ENCODE measurements at places on chromosomes 6 and 20.
A peak's percentile ranks its signal among the peaks of the same experiment; 100 is the strongest.

DNA sequence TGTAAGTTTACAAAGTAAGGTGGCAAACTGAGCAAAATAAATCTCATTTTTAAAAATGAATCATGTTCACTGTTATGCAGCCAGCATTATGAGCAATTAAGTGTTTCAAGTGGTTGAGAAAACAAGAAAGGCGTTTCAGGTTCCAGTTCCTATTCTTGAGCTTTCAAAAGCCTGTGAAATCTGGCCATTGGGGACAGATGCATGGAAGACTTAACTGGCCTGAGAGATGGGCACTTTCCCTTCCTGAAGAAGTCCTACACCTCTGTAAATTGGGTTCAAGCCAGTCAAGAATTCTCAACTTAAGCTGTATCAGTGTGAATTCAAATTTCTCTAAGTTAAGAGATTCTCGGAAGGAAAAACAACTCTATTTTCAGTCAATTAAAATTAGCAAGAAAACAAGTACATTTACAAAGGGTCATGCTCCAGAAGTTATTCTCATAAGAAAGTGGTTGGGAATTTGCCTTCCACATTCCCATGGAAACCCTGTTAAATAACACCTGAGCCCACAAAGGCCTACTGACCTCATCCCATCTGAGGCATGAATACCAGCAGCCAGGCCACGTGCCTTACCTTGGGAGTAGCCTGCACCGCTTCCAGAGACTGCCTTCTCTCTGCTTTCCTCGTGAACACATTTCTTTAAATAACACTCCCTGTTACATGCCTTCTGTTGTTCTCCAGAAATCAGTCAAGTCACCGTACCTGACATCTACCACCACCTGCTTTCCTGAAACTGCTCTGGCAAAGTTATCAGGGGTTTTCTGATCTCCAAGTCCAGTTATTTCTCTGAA, 19.4 kb downstream of the MAP3K5 start:
- no peak for DNase-seq

GRCh38 chr20:13995841-13996240, 525 bp downstream of the MACROD2 start:
- DNase-seq: no peak

GRCh38 chr6:35202066-35202546, 11.7 kb upstream of the SCUBE3 start:
- no peak for DNase-seq

DNA sequence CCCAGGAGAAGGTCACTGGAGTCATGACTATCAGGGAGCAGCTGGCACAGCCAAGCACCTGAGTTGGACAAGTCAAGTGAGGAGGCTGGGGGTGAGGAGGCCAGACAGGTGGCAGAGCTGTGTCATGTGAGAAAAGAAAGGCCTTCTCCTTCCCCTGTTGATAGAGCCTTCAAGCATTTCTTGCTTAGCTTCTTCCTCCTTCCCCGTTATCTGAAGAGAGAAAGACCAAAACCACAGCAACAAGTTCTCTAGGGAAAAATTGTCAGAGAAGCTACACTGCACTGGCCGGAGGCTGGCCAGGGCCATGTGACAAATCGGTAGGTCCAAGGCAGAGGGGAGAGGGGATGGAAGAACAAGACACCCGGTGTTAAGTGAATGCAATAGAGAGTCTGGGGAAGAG, 202.1 kb upstream of the PRDM1 start:
- no peak for DNase-seq

DNA sequence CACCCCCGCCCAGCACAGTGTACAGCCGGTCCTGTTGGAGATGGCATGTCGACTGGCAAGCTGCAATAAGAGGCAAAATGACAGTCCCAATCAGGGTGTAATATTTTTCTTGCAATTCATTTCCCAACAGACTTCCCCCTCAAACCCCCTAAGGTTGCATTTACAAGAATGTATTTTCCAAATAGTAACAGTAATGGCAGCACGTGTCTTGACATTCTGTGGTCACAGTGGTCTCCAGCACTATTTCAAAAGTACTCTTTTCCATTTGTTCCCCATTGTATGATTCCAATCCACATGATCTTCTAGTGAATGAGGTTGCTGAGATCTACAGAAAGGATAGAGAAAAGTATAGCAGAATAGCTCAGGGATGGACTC, 97.8 kb upstream of the CARMIL1 start:
- no peak for DNase-seq

GRCh38 chr20:15163632-15164031, 826.2 kb upstream of the FLRT3 start:
- DNase-seq: no peak

- DNase-seq: no peak
These were observed 479 bp downstream of the SLC39A7 start for GRCh38 chr6:33201147-33201545.

DNA sequence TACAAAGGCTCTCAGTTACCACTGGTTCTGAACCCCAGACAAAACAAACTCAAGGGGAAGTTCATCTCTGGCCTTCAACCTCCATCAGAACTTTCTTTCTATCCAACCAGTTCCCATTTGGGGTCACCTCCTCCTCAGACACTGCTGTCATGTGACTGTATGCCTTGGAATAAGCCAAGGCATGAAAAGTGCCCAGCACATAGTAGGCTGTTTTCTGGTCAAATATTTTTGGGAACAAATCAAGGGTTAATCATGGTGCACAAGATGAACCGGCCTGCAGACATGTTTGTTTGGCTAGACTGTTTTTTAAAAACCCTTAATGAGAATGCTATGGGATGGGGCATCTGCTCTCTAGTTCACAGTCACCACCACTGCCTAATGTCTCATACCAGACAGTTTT, 48.9 kb upstream of the MRPS10 start:
- no peak for DNase-seq

DNA sequence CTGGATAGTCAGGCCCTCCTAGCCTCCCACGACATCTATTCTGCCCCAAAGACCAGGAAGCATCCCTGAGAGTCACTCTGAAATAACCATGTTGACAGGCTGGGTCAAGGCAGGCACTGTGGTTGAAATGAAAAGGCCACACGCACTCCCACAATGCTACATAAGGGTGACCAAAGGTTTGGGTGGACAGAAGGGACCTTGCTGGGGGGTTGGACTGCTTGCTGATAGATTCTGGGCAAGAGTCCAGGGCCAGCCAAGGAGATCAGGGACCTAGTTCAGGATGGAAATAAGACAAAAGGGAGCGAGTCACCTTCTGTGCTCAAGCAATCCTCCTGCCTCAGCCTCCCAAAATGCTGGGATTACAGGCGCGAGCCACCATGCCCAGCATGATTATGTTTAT, 32.5 kb upstream of the DSN1 start:
- DNase-seq: no peak

DNA sequence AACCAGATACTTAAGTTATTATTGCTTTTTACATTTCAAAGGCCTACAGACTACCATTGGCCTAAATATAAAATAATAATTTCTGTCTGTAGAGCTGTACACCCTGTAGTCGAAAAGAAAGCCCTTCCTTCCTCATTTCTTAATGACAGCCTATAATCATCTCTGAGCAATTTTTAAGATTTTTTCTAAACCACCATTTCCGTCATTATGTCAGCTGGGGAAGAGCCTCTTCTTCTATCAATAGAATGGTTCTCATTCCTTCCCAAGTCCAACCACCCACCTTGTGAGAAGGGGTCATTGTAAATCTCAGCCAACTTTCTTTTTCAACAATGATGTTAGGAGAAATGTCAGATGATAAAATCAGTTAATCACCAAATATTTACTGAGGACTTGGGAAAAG, 91.8 kb downstream of the PLEKHG1 start:
- no peak for DNase-seq

DNA sequence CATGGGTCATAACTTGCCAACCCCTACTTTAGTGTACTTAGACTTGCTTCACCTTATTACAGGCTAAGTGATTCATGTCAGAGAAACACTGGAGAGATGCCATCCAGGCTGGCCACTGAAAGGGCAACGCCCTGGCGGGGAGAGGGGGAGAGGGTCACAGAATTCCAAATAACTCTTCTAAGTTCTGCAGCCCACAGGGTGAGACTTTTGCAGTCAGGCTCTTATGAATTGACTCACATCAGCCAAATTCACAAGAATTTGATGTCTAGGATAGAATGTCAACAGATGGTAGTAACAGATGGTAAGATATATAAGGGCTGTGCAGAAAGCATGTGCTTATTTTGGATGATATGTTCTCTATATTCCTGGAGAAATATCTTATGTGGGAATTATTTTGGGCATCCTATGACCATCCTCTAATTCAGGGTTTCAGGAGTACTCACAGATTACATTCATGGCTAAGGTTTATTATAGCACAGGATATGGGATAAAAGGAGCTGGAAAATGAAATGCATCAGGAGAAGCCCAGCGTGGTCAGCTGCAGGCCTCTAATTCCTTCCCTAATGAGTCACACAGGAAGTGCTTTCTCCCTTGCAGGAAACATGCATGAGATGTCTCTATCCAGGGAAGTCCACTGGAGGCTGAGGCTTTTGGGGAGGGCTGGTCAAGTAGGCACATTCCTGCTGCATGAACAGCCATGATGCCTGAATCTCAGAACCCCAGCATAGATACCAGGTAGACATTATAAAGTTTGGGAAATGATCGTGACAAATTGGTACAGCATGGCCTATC, 58.7 kb upstream of the RIN2 start:
- no peak for DNase-seq

DNA sequence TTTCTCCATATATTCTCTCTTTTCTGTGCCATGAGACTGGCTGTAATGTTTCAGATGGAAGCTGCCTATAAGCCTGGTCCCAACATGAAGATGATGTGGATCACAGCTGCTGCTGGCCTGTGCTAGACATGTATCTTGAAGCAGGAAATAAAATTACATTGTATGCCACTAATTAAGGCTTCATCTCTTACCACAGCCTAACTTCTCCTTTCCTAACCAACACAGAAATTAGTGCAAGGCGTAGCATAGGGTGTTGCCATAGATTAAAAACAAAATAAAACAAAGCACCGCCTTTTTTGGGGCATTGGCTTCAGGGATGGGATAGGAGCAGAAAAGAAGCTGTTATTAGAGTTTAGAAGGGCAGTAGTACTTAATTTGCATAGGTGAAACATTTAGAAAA, 4.7 kb upstream of the SLC17A4 start:
- no peak for DNase-seq

DNA sequence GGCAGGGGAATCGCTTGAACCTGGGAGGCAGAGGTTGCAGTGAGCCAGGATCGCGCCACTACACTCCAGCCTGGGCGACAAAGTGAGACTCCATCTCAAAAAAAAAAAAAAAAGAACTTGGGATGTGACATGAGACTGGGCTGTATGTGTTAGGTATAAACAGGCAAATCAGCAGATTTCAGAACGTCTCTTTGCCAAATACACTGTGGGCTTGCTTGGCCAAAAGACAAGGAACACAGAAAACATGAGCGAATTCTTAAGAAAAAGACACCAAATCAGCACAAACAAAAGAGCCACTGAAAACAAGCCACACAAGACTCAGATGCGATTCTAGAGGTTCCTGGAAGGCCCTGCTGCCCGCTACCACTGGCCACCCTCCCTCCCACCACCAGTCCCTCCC, 12.5 kb downstream of the ETV7 start:
- no peak for DNase-seq

GRCh38 chr20:25750765-25751696, 54.4 kb upstream of the ZNF337 start:
- DNase-seq: peak; percentile 17

- DNase-seq: no peak
These were observed 33.5 kb downstream of the CFAP61 start for GRCh38 chr20:20085812-20086211.

- DNase-seq: no peak
These were observed 158.7 kb downstream of the TFAP2A start for GRCh38 chr6:10256113-10256690.

DNA sequence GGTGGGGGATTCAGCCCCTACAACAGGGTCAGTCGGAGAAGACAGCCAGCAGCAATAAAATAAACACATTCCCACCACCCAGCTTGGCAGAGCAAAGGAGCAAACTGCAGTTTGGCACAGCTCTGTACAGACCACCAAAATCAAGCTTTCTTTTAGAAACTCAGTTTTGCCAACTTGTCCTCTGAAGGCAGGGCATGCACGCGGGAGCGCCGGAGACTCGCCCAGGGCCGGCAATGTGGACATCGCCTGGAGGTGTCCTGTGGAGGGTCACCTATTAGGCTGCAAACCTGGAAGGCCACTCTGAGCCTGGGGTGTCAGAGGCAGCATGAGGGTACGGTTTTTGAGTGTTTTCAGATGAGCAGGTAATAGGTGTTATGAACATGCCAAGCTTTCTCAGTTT, 34.7 kb downstream of the TMEM242 start:
- DNase-seq: no peak

DNA sequence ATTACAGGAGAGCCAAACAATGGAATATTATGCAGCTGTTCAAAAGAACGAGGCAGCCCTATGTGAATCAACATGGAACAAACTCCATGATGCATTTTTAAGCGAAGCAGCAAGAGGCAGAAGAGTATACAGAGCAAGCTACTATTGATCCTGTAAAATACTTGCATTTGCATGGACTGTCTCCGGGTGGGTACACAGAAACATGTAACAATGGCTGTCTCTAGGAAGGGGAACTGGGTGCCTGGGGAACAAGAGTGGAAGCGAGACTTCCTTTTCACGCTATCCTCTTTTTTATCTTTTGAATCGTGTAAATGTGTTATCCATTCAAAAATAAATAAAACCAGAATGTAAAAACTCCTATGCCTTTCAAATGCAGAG, 93.3 kb upstream of the SIRPA start:
- no peak for DNase-seq

DNA sequence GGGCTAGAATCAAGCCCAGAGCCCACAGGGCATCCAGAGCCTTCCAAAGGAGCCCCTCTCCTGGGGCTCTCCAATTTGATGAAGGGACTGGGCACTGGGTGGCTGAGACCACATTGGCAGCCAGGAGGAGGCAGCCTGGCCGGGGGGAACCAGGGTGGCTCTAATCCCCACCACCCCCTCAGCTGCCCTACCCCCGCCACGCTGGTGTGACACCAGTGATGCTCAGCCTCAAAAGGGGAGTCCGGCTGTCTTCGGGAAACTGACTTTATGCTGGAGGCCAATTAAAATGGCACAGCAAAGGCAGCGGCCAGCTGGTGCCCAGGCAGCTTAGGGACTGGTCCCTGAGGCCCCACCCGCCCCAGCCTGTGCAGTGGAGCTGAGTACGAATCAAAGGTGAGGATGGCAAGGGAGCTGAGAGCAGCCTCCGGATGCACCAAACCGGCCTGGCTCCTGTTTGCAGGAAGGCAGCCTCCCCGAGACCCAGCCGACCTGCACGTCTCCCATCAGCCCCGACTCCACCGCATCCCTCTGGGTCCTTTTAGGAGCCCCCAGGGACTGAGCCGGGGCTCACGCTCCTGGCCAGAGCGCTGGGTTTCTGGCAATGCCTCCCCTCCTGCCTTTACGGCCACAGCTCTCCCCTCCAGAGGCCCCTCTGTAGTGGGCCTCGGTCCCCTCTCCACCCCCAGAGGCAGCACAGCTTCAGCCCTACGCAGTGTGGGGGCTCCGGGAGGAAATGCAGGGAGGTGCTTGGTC, 28.5 kb downstream of the CHRNA4 start:
- no peak for DNase-seq

DNA sequence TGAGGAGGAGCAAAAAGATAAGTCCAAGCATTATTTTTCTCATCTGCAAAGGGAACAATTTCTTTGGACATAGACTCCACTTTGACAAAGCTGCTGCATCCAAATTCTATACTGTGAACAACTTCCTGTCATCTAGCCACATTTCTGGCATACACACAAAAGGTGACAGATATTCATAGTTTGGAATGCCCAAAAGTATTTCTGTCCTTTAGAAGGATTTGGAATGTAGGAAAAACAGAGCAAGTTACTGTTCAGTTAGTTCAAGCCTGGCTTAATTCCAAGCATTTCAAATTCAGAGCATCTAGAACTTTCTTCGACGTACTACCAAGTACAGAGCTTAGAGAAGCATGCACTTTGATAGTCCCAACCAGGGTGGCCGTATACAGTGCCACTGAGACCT, 134.0 kb downstream of the PDE7B start:
- no peak for DNase-seq
